ENCODE measurements at places on chromosomes 3 and 15.

DNA sequence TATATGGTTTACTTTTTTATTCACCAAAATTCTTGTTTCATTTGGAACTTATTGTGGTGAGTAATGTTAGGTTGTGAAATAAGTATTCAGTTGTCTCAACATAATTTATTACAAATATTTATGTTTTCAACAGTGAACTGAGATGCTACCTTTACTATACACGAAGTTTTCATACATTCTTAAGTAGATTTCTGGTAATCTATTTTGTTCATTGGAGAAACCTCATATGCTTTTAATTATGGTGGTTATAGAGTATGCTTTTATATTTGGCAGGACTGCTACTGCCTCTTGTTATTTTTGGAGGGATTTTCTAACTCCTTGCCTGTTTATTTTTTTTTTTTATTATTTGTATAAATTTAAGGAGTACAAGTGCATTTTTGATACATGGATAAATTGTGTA is 253.1 kb downstream of the NLGN1 start:
- no peak for DNase-seq

GRCh38 chr3:106126067-106126845 is 257.4 kb upstream of the CBLB start:
- DNase-seq, result no peak

DNA sequence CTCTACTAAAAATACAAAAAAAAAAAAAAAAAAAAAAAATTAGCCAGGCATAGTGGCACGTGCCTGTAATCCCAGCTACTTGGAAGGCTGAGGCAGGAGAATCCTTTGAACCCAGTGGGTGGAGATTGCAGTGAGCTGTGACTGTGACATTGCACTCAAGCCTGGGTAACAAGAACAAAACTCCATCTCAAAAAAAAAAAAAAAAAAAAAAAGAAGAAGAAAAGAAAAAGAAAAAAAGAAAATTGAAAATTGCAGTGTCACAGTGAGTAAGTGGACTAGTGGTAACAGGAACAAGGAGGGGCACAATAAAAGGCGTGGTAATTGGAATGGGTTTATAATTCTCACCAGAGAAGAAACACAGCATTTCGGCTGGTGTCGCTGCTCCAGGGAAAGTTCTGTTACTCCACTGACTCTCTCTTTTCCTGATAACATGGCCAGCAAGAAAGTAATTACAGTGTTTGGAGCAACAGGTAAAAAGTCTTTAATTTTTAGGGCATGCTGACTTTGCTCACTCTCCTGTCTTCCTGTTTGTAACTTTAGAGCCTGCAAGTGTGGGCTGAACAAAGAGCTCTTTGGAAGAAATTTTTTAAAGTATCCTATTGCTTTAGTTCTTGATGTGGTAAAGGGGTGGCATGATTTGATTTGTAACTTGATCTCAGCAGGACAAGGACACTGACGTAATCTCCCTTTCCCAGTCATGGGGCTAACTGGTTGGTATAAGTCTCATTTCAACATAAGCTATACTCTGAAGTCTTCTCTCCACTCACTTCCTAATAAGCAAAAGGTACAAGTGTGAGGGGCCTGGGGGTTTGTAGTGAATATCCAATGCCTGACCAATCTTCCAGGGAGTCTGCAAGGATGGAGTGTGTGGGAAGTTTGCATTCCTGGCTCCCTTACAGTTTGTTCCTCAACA is 22.1 kb upstream of the TRA2B start:
- no peak for DNase-seq

DNA sequence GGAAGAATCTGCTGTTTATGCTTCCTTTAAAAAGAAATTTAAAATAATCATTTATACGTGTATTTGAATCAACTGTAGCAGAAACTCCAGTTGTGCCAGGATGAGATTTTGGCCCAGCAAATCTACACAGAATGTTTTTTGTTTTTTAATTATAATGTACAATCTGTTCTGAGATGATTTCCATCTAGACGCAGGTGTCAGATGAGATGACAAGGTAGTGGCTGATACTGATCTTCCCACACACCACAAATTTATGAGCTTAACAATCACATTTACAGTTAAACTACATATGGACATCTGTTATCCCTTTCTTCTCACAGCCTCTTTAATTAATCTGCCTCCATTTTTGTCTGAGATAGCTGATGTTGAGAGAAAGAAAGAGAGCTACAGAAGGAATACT is 23.6 kb downstream of the DCLK3 start:
- no peak for DNase-seq

DNA sequence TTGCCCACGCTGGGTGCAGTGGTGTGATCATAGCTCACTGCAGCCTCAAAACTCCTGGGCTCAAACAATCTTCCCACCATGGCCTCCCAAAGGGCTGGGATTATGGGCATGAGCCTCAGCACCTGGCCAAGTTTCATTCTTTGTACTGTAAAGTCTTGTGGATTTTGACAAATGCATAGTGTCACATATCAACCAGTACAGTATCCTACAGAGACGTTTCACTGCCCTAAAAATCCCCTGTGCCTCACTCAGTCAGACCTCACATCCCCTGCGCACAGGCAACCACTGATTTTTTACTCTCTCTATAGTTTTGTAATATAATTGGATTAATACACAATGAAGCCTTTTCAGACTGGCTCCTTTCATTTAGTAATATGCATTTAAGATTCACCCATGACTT is 130.7 kb upstream of the UBE2E1 start:
- DNase-seq, result no peak

GRCh38 chr3:66504850-66505641 is 4.2 kb upstream of the LRIG1 start:
- DNase-seq, result no peak

GRCh38 chr3:50189274-50189673 is 2.1 kb upstream of the GNAT1 start:
- no peak for DNase-seq

DNA sequence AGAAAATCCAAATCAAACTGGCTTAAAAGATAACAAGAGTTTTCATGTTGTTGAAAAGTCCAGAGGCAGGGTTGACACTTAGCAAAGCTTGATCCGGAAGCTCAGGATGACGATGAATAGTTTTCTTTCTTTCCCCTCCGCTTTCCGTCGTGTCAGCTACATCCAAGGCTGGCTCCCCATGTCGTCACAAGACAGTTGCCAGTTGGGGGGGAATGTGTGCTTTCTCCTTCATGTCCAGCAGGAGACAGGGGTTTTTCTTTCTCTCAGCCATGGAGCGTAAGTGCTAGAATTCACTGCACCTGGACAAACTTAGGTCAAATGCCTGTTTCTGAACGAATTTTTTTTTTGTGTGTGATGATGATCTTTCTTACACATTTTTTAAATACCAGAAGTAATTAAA is 273.8 kb upstream of the RGMA start:
- no peak for DNase-seq

- no peak for DNase-seq
Observed at GRCh38 chr3:46948830-46949671, 27.5 kb downstream of the CCDC12 start.

DNA sequence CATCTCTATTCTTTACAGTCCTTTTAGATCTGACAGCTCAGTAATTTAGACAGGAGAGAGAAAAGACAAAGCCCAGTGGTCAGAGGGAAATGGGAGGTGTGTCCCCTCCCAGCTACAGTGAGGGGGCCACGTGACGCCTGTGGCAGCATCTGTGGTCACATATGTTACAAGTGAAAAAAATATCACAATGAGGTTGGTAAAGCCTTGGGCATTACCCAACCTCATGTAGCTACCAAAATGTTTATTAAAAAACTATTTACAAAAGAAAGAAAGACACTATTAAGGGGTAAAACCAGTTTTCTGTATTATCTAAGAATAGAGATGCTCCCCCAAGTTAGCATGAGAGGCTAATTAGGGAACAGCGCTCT is 42.9 kb upstream of the PLCL2 start:
- DNase-seq, result peak; percentile 19

DNA sequence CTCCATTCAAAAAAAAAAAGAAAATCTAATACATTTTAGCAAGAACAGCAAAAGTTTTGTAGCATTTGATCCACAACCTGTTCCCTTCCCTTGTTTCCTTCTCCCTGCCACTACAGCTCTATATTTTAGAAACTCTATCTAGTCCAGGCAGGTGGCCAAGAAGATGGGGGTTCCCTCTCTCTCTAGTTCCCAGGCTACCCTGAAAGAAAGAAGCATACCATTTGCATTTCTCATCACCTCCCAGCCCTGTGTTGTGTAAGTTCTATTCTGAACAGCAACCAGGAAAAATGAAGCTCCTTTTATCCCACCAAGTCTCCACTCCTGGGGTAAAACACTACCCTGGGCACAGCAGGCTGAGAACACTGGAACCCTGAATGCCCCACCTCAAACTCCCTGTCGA is 100.0 kb downstream of the PCCB start:
- no peak for DNase-seq

GRCh38 chr3:143184099-143184498 is 64.5 kb downstream of the CHST2 start:
- DNase-seq, result no peak

DNA sequence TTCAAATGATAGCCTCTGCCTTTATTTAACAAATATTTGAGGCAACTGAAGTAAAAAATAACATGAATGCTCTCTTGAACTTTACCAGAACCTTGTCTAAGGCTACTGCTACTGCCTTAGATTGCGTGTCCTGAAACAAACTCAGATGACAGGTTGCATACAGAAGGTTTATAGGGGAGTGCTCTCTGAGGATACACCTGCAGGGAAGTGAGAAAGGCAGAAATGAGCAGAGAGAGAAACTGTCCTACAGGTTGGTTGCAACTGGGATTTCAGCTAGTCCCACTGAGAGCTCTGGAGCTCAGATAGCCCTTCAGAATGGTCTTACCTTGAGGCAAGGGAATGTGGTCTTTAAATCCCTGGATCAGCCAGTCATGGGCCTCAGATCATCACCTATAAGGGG is 165.5 kb downstream of the IL5RA start:
- DNase-seq, result no peak

GRCh38 chr15:42146551-42147430 is 9.6 kb downstream of the PLA2G4F start:
- DNase-seq, result no peak

- no peak for DNase-seq
Observed at GRCh38 chr3:119195911-119196310, 22.5 kb downstream of the UPK1B start.

DNA sequence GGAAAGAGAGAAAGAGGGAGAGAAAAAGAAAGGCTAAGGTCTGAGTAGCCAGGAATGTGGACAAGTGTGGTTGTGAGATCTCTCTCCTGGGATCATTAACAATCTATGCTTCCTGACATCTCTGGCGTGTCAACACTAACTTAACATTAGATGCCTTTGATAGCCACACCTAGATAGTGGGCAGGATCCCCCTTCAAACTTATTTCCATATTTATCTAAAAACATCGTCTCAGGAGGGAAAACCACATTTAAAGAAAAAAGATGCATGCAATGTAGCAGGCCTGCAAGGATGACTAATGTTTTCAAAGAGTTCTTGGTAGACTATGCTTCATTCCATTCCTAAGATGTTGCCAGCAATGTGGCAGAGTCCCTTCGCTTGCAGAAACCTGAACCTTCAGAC is 80.9 kb downstream of the MLH1 start:
- no peak for DNase-seq

GRCh38 chr3:115741650-115742049 is 118.3 kb downstream of the GAP43 start:
- no peak for DNase-seq

- DNase-seq, result no peak
Observed at GRCh38 chr15:64824929-64825430, 467 bp downstream of the PIF1 start.

DNA sequence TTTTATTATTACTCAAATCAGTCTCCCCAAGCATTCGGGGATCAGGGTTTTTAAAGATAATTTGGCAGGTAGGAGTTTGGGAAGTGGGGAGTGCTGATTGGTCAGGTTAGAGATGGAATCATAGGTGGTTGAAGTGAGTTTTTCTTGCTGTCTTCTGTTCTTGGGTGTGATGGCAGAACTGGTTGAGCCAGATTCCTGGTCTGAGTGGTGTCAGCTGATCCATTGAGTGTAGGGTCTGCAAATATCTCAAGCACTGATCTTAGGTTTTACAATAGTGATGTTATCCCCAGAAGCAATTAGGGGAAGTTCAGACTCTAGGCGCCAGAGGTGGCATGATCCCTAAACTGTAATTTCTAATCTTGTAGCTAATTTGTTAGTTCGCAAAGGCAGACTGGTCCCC is 20.6 kb upstream of the TRANK1 start:
- DNase-seq, result no peak

DNA sequence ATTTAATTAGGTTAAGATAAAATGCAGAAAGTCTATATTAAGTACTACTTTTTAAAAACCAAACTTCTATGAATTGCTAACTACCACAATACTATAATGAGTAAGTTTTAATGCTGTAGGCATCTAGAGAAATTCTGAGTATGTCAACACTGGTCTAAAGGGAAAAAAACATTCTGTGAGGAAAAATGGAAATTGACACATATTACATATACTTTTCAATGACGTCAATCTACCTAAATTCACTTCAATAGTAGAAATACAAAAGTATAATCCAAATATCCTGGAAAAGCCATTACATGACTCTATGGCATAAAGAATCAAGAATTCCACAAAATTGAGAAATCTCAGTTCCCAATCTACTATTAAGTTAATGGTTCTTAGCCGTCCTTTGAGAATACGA is 2.2 kb downstream of the SECISBP2L start:
- DNase-seq, result no peak

DNA sequence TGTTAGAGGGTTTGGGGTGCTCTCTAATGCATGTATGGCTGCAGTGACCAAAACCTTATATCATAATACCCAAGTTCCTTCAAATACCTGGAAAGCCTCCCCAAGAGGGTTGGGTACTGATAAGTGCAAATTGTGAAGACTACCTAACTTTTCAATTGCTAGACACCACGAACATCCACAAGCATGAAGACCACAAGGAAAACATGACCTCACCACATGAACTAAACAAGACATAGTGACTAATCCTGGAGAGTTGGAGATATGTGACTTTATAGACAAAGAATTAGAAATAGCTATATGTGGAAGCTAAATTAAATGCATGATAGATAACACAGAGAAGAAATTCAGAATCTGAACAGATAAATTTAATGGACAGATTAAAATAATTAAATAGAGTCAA is 23.9 kb upstream of the AADACL2 start:
- no peak for DNase-seq

GRCh38 chr3:48938156-48938555 is 19.5 kb downstream of the ARIH2 start:
- DNase-seq, result no peak

DNA sequence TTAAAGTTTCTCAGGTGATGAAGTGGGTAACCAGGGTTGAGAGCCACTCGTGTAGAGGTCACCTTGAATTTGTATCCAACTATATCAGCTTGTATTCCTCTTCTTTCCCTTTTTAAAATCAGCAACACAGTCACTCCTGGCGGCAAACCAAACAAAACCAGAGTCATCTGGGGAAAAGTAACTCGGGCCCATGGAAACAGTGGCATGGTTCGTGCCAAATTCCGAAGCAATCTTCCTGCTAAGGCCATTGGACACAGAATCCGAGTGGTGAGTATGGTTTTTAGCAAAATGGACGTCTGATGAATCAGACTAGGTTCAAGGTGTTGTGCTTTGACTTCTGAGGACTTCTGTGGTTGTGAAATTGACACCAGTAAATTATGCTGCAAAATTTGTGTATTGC is 3.9 kb downstream of the RPL35A start:
- DNase-seq, result no peak

- DNase-seq, result no peak
Observed at GRCh38 chr3:71406972-71407810, 176.3 kb downstream of the FOXP1 start.

GRCh38 chr3:188664795-188665194 is 507.0 kb upstream of the TPRG1 start:
- no peak for DNase-seq

Measured in activated CD8-positive, alpha-beta memory T cell treated with anti-CD3 and anti-CD28 coated beads for 4 hours (primary cell).